NCI-H1436 treated with DMSO at 0.1 percent for 48 hours (cell line): ENCODE measurements at places on chromosomes 6 and 20.

DNA sequence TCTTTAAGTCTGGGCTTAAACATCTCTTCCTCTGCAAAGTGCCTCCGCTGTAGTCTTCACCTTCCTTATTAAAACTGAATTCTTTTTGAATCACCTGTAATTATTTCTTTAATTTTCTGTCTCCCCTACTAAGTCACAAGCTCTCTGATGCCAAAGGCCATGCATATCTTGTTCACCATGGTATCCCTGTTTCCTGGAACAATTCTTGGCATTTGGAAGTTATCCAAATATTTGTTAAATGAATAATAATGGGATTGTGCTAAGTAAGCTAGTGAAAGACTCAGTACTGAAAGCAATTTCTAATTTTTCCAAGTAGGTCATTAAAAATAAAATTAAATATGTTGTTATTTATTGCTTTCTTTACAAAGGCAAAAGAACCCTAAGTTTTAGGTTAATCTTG, 12.2 kb downstream of the SNAP91 start:
- DNase-seq = no peak

GRCh38 chr20:56987986-56988385, 278.5 kb downstream of the BMP7 start:
- DNase-seq = no peak

DNA sequence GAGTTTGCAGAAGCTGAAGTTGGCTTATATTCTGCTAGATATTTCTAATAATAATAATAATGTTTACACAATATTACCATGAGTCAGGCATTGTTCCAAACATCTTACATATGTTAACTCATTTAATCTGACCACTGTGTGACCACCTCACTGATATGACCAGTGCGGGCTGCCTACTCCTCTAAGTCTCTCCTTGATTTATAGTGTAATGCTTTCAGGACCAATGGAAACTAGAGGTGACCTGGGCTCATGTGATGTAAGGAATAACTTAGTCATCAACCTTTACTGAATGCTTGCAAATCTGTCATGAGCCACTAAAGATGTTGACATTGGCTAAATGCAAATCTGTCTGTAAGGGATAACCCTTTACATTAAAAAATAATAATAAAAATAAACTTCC, 51.1 kb upstream of the GPR6 start:
- no peak for DNase-seq

- DNase-seq = no peak
Observed at GRCh38 chr6:50791900-50792508, 26.7 kb upstream of the TFAP2B start.

- DNase-seq = no peak
Observed at GRCh38 chr6:106534004-106534403, 95.3 kb downstream of the RTN4IP1 start.

GRCh38 chr6:146543211-146543939, at the start of gene RAB32:
RAB32 (plus strand) TSS chr6:146543833; CDS start chr6:146543872, 39 bp downstream.
- no peak for DNase-seq

DNA sequence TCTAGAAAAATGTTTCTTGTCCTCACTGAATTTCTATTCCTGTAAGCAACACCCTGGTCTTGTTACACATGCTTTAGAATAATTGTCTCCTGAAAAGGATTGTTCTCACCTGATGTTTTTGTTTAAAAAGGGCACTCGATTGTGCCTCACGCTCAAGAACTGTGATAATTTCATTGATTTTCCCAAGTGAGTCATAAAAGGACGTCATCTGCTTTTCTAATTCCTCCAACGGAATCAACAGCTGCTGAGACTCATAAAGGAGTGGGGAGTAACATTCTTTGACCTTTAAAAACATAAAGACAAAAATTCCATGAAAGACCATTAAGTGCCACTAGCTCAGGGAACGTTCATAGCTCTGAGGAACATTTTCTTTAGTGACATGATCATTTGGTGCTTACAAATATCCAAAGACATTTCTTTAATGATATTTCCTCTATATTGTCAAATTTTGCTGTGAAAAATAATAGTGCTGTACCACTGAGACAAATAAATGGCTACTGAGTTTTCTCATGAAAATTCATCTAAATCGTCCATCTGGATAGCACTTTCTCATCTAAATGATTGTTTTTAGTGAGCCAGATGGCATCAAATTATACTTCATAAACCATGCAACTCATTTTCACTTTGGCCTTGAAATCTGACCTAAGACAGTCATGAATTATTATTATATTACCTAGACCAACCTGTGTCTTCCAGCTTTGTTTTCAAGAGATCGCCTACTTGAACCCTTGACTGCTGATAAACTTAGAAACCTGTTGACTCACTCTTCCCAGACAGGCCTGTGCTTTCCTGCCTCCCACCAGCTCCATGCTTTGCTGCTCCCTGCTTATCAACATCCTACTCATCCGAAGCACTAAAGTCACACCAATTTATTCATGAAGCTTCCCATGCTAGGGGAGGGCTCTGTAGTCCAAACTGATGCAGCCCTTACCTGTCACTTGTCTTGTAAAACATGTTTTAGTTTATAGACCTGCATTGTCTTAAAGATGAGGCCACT, 178.2 kb downstream of the SYNE1 start:
- no peak for DNase-seq

GRCh38 chr6:139712830-139713229, 338.4 kb upstream of the CITED2 start:
- DNase-seq = no peak

DNA sequence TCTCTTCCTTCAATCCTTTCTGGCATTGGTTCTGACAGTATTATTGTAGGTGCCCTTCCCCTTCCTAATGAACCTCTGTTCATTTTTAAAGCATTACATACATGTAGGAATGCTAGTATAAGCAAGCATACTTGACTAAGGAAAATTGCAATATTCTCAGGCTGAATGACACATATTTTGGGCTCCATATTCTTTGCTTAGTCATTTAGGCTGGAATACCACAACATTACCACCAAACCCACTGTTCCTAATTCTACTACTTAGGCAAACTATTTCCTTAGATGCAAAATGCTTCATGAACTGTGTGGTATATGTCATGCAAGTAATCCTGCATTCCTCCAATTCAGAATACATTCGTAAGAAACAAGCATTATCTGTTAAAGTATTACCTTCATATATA, 113.9 kb downstream of the PRDM1 start:
- no peak for DNase-seq

DNA sequence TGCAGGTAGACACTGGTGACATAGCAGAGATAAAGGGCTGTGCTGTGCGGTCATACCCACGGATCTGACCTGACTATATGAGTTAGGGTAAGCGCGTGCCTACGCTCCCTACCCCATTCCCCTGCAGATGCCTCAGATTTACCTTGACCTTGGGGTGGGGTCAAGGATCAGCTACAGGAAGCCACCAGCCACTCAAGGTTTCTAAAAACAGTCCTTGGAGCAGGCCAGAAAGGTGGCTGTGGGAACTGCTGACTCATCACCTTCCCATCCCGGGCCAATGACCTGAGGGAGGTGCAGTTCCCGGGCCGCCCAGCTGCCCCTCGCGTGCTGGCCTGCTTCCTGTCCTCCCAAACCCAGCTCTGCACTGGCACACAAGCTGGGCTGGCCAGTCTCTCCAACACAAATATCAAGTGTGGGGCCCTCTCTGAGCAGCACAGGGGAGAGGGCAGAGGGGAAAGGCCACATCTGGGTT, 23.0 kb downstream of the KCNK5 start:
- DNase-seq = no peak

DNA sequence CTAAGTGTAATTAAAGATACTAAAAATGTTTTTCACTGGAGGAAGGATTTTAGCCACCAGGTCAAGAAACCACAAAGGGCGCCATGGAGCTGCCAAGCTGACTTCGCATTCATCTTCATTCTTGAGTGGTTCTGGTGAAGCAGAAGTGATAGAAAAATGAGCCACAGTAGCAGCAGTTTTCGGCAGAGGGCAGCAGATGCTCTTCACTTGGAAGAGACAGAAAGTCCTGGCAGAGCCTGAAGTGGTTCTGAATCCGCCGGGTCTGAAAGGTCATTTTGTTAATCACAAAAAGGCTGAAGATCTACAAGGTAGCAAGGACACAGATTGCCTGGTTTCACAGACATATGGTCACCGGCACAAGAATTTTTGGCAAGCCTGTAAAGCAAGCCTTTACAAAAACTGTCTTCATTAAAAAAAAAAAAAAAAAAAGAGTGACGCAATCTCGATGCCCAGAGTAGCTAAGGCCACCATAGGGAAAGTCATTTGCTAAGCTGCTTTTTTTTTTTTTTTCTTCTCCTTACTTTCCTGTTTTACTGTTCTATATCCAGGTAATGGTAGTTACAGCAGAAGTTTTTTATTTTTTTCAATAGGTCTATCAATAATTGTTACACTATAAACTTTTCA, 345.1 kb upstream of the AGPAT4 start:
- no peak for DNase-seq

DNA sequence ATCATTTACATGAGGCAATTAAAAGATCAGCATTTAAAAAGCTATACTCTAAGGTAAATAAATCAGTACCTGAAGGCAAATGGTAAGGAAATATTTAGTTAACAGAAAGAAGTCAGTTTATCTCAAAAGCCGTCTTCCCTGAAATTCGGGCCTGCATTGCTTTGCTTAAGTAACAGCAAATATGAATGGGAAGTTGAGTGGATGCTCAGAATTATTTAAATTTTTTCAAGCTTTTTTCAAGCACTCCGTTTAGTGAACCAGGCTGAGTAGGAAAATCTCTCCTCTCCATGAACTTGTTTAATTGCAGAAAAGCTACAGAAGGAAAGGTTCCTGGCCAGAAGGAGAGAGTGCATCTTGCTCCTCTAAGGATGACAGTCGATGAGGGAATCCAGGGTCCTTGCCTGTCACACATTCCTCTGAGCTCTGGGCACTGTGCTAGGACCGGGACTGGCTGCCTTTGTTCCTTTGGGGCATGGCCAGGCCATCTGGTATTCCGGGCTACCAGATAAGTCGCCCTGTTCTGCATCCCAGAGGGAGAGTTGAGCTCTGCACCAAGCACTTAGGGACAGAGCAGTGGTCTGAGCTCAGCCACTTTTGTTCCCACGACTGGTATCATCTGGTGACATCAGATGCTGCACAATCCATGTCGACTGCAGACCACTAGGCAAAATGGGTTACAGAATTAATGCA, 77.6 kb downstream of the RIN2 start:
- DNase-seq = no peak

GRCh38 chr6:113634352-113635163, 222.6 kb upstream of the MARCKS start:
- no peak for DNase-seq

GRCh38 chr6:148932731-148933130, 185.9 kb downstream of the UST start:
- no peak for DNase-seq

- DNase-seq = no peak
Observed at GRCh38 chr20:20036756-20037155, 15.5 kb downstream of the CRNKL1 start.

- no peak for DNase-seq
Observed at GRCh38 chr6:7200598-7201443, 93.1 kb downstream of the RREB1 start.

DNA sequence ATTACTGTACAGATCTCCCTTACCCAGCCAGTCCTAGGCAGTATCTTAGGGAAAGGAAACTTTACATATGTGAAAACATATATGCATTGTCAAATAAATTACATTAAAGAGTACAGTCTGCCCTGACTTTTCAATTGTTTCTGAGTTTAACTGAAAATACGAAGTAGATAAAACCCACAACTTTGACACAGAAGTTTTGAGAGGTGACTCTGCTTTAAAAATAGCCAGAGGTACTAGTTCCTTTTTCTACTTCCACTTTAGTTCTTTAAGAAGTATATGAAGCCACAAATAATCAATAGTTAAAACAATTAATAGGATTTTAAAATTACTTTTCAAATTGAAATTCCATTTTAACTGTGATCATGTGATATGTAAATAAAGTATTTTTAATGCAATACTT, 62.9 kb downstream of the BMP5 start:
- no peak for DNase-seq

GRCh38 chr20:38021087-38021772, 12.0 kb downstream of the TTI1 start:
- DNase-seq = no peak

GRCh38 chr20:50151034-50151743, 2.3 kb downstream of the PEDS1 start:
- DNase-seq = no peak

GRCh38 chr6:77470983-77471382, 7.7 kb upstream of the HTR1B start:
- DNase-seq = no peak

DNA sequence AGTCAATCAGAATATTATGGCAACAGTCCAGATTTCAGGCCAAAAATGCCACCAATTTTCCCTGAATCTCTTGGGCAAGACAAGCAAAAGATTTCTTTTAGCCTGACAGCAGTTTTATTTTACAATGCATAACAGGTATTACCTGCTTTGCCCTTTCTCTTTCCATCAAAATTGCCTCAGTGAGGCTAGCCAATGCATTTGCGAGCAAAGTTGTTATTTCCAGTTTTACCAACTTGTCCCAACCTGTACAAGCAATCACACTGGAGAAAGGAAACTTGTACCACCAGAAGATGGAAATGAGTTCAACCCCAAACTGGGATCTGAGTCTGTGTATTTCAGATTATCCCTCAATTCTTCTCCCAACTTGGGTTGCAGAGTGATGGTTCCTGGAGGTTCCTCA, 279.9 kb upstream of the CDYL start:
- DNase-seq = no peak

- no peak for DNase-seq
Observed at GRCh38 chr6:158041370-158041769, 59.7 kb downstream of the SYNJ2 start.

DNA sequence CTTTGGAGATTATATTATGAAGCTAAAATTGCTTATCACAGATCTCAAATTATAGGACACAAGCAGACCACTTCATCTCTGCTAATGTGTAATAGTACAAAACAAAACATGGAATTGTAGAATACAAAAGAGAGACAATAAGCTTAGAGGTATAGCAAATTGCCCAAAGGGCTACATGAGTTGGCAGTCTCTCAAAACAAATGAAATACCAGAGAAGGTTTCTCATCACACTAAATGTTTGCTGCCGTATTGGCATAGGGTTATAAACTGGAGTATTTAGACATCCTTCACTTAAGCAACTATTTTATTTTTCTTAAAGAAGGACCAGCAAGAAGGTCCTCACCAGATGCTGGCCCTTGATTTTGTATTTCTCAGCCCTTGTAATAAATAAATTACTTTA, 5.9 kb upstream of the EYA4 start:
- no peak for DNase-seq

DNA sequence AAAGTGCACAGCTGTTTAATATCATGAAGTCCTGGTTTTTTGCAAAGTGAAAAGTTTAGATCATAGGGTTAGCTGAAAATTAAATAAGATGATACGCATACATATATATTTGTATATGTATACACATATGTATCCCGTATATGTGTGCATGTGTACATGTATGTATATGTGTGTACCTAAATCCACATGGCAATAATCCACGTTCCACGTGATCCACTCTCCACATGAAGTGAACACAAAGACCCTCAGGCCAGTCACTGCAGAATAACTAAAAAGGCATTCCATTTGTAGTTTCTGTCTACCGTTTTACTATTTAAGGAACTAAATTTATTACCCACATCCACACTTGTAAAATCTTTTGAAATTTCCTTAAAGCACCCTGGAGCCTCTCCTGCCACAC, 294.9 kb downstream of the FOXA2 start:
- DNase-seq = no peak
